Heart left ventricle (tissue), 16 donors: ENCODE measurements at places on chromosomes 4 and X. TPM values are rescaled to one million over a fixed set of nuclear protein-coding genes. Genes with fewer than 3 reads are reported as not detected.

GRCh38 chr4:176443646-176444409, 124.1 kb downstream of the SPCS3 start:
- H3K27ac ChIP-seq = no peak overlapping the region
- H3K4me3 ChIP-seq = no peak overlapping the region
- no peaks in the 10 kb centered on the region for H3K36me3 ChIP-seq
- no peak for DNase-seq
- no peaks in the 10 kb centered on the region for H3K27me3 ChIP-seq

DNA sequence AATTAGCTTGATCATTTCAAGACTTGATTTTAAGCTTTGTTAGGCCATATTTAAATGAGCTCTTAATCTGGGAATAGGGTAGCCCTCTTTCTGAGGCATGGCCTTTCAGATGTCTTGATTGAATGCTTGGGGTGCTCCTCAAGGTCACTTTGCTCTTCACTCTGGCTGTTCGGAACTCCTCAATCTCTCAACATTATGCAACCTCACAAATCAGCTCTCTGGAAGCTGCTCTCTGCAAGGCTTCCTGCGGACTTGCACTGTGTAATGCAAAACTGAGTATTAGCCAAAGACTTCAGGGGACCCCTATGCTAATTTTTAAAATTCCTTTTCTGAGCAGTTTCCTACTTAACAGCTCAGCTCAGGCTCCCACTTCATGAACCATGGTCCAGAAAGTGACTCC, 398.3 kb downstream of the PRDM5 start:
- H3K36me3 ChIP-seq = no peaks in the 10 kb centered on the region
- no peak for DNase-seq
- H3K4me3 ChIP-seq = no peak overlapping the region
- no peak overlapping the region for H3K27ac ChIP-seq
- no peaks in the 10 kb centered on the region for H3K27me3 ChIP-seq

- H3K36me3 ChIP-seq = no peaks in the 10 kb centered on the region
- no peak overlapping the region for H3K27ac ChIP-seq
- H3K27me3 ChIP-seq = no peaks in the 10 kb centered on the region
- H3K4me3 ChIP-seq = no peak overlapping the region
- no peak for DNase-seq
- no peaks in the 10 kb centered on the region for H3K4me1 ChIP-seq
Measured at GRCh38 chrX:43666311-43666912, 10.3 kb downstream of the MAOA start.

DNA sequence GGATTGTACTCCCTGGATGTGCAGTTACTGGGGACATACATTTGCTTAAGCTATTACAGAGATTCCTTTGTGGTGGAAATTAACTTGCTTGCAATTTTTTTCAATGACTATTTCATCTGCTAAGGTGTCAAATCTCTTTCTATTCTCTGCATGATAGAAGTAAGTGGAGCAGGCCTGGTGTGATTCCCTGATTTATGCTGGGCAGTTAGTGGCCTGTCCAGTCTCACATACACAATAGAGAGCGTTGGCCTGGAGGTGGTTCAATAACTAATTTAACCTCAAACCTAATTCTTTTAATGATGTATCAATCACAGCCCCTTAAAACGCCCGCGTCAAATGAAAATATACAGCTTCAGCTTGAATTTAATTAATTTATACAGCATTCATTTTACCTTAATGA, 28.5 kb downstream of the VCX3A start:
- H3K4me1 ChIP-seq = no peaks in the 10 kb centered on the region
- no peak for DNase-seq
- no peaks in the 10 kb centered on the region for H3K36me3 ChIP-seq

GRCh38 chr4:183098723-183099536, at the start of gene WWC2:
TSS of gene WWC2 (plus strand) at chr4:183099257. CDS start at chr4:183099492, 235 bp downstream.
- no peaks in the 10 kb centered on the region for H3K36me3 ChIP-seq
- peak within 1 kb of the TSS; percentile 89 for H3K4me3 ChIP-seq
- H3K27ac ChIP-seq = peak within 1 kb of the TSS; percentile 91
- peaks cover 16% of the 10 kb centered on the region for H3K4me1 ChIP-seq

DNA sequence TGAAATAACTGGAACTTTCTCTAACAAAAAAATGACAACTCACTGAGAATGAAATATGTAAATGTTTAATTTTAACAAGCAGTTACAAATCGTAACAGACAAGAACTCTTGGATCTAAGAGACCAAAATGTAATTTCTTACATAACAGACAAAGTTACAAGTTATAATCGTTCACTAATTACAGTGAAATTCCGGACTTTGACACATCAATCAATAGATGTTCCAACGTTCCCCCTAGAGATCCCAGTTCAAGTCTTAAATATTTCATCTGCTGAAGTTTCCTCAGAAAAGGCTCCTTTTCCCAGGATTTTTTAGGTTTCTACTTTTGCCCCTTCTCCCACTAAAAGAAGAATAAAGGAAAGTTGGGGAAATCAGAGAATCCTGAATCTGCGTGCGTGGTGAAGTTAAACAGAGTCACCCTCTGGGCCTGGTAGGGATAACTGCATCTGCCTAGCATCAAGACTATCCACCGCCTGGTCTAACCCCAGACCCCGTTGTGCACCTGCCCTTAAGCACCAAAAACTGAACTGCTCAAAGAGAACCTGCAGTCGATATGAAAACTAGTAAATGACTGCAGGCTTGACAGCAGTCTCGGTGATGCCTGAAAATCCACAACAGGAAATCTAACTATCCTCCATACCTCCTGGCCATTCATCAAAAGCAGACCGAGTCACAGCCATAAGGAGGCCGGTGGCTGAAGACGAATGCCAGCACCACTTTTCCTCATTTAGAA, 2.3 kb downstream of the IRF2 start:
- peaks cover 12% of the 10 kb centered on the region for H3K4me1 ChIP-seq
- peak overlapping the region; percentile 86 for H3K4me3 ChIP-seq
- no peaks in the 10 kb centered on the region for H3K27me3 ChIP-seq
- DNase-seq = no peak
- H3K27ac ChIP-seq = peak overlapping the region; percentile 98

GRCh38 chrX:12825801-12826200, 34.6 kb downstream of the PRPS2 start:
- no peak overlapping the region for H3K27ac ChIP-seq
- H3K27me3 ChIP-seq = no peaks in the 10 kb centered on the region

- peak; percentile 41 for DNase-seq
- peak overlapping the region; percentile 51 for H3K27ac ChIP-seq
- no peaks in the 10 kb centered on the region for H3K27me3 ChIP-seq
- peaks cover 57% of the 10 kb centered on the region for H3K36me3 ChIP-seq
Measured at GRCh38 chr4:87108142-87108546, 112.3 kb downstream of the KLHL8 start.

DNA sequence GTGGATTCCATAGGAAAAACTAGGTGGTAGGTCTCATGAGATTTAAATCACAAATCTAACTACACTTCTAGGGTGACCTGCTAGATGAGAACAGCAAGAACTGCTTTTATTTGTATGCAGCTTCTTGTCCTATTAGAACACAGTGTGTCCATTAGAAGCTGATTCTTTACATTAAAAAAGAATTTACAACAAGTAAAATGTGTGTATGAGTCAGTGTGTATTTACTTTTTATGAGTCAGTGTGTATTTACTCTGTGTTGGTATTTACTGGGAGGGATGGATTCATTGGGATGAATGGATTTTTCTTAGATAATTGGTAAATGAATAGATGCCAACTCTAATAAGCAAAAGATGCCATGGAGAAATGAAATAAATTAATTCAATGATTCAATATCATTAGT, 40.6 kb upstream of the XPNPEP2 start:
- no peak for DNase-seq
- H3K27ac ChIP-seq = no peak overlapping the region
- H3K4me3 ChIP-seq = no peak overlapping the region
- H3K27me3 ChIP-seq = no peaks in the 10 kb centered on the region
- no peaks in the 10 kb centered on the region for H3K4me1 ChIP-seq

- H3K27me3 ChIP-seq = no peaks in the 10 kb centered on the region
- no peaks in the 10 kb centered on the region for H3K36me3 ChIP-seq
- no peak overlapping the region for H3K4me3 ChIP-seq
- no peaks in the 10 kb centered on the region for H3K4me1 ChIP-seq
- no peak overlapping the region for H3K27ac ChIP-seq
- no peak for DNase-seq
Measured at GRCh38 chrX:19440713-19441112, 74.6 kb downstream of the MAP3K15 start.

GRCh38 chr4:152427981-152428380, 107.9 kb downstream of the FBXW7 start:
- H3K4me1 ChIP-seq = peaks cover 28% of the 10 kb centered on the region
- no peaks in the 10 kb centered on the region for H3K36me3 ChIP-seq
- no peak overlapping the region for H3K4me3 ChIP-seq
- DNase-seq = no peak

DNA sequence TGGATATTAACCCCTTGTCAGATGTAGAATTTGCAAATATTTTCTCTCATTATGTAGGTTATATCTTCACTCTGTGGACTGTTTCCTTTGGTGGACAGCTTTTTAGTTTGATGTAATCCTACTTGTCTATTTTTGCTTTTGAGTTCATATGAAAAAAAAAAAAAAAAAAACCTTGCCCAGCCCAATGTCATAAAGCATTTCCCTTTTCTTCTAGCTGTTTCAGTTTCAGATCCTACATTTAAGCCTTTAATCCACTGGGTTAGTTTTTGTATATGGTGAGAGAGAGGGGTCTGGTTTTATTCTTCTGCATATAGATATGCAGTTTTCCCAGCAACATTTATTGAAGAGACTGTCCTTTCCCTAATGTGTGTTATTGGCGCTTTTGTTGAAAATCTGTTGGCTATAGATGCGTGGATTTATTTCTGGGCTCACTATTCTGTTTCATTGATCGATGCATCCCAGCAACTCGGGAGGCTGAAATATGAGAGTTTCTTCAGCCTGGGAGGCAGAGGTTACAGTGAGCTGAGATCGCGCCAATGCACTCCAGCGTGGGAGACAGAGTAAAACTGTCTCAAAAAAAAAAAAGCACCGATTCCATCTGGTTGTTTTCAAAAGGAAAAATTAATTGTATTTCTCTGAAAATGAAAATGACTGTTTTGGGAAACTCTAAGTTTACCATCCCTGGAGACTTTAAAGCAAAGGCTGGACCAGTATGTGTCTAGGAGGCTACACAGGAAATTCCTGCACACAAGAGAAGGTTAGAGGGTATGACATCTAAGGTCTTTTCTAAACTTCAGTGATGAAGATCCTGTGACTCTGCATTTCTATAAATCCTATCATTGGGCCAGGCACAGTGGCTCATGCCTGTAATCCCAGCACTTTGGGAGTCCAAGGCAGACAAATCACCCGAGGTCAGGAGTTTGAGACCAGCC, 35.6 kb downstream of the STEEP1 start:
- no peaks in the 10 kb centered on the region for H3K4me1 ChIP-seq
- H3K27me3 ChIP-seq = no peaks in the 10 kb centered on the region
- peak overlapping the region; percentile 46 for H3K27ac ChIP-seq
- no peak for DNase-seq
- H3K4me3 ChIP-seq = no peak overlapping the region

- no peaks in the 10 kb centered on the region for H3K27me3 ChIP-seq
- DNase-seq = no peak
- H3K36me3 ChIP-seq = no peaks in the 10 kb centered on the region
- peaks cover 63% of the 10 kb centered on the region for H3K4me1 ChIP-seq
Measured at GRCh38 chr4:168870004-168870403, 140.1 kb downstream of the CBR4 start.

DNA sequence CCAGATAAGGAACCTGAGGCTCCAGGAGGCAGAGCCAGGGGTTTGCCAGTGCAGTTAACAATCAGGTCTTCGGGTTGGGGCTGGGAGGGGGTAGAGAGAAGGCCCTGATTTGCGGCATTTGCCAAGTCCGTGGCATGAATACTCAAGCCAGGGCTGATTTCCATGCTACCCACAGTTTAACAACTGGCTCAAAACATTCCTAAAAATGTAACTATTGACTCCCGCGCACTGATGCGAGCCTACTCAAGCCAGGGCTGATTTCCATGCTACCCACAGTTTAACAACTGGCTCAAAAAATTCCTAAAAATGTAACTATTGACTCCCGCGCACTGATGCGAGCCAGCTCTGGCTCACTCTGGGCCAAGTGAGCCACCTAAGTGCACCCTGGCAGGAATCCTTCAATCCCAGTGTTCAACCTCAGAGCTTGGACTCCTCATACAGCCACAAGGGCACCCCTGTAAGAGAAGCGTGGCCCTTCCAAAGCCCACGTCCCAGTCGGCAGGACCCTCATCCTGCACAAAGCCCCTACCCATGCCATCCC, 75.6 kb downstream of the PPP2R2C start:
- no peak for DNase-seq
- no peak overlapping the region for H3K27ac ChIP-seq
- H3K36me3 ChIP-seq = no peaks in the 10 kb centered on the region
- H3K27me3 ChIP-seq = no peaks in the 10 kb centered on the region
- no peak overlapping the region for H3K4me3 ChIP-seq
- H3K4me1 ChIP-seq = no peaks in the 10 kb centered on the region

DNA sequence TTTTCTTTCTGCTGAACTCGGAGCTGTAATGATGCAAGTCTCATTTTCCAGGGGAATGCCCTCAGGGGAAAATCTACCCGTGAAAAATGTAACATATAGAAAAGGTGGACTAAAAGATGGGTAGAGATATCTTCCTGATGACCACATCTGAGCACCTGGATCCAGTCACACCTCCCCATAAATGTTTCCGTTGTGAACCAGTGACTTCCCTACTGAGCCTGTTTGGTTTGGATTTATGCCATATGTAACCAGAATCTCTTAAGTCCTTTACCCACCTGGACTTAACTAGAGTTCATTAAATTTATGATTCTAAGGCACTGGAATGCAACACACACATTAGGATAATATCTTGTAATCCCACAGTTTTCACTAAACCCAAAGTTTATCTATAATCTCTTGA, 171.1 kb downstream of the ZNF330 start:
- H3K27me3 ChIP-seq = no peaks in the 10 kb centered on the region
- no peak overlapping the region for H3K27ac ChIP-seq
- no peaks in the 10 kb centered on the region for H3K36me3 ChIP-seq
- H3K4me1 ChIP-seq = no peaks in the 10 kb centered on the region

DNA sequence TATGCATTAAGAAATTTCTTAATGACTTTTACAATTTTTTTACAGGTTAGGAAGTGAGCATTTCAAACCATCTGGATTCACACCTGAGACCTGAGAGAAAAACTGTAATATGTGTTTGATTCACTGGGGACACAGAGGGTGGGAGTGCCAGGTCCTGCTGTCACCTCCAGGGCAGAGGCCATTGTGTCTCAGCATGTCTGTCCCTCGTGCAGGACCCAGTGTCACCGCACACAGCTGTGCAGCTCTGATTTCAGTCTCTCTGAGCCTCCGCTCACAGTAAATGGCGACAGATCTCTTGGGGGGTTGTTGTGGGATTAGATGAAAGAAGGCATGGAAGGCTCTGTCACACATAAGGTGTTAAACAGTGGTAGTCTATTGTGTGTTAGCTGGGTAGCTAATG, 23.0 kb upstream of the CLDN24 start:
- no peak overlapping the region for H3K27ac ChIP-seq
- H3K36me3 ChIP-seq = no peaks in the 10 kb centered on the region
- no peak for DNase-seq
- peaks cover 6% of the 10 kb centered on the region for H3K27me3 ChIP-seq
- no peak overlapping the region for H3K4me3 ChIP-seq

Gene MGAT4D
- not detected for total RNA-seq

Gene NSUN7
- total RNA-seq = 1.4 TPM

Gene AVPR2
- 2.6 TPM for total RNA-seq

Gene ADGRL3
- total RNA-seq = 24.4 TPM

Gene QDPR
- 40.8 TPM for total RNA-seq

Gene FSTL5
- not detected for total RNA-seq

Gene ADGRA3
- total RNA-seq = 22.0 TPM

Gene NUP62CL
- total RNA-seq = 0.91 TPM

Gene PDZD4
- 3.1 TPM for total RNA-seq

Gene TIGD4
- 0.16 TPM for total RNA-seq

Gene CT45A10
- total RNA-seq = not detected
